ENCODE measurements at places on chromosomes 3 and 15. TPM values are rescaled to one million over a fixed set of nuclear protein-coding genes. Genes with fewer than 3 reads are reported as not detected.

GRCh38 chr3:45055411-45056143 lies 29.5 kb downstream of the CLEC3B start:
- DNase-seq = no peak

DNA sequence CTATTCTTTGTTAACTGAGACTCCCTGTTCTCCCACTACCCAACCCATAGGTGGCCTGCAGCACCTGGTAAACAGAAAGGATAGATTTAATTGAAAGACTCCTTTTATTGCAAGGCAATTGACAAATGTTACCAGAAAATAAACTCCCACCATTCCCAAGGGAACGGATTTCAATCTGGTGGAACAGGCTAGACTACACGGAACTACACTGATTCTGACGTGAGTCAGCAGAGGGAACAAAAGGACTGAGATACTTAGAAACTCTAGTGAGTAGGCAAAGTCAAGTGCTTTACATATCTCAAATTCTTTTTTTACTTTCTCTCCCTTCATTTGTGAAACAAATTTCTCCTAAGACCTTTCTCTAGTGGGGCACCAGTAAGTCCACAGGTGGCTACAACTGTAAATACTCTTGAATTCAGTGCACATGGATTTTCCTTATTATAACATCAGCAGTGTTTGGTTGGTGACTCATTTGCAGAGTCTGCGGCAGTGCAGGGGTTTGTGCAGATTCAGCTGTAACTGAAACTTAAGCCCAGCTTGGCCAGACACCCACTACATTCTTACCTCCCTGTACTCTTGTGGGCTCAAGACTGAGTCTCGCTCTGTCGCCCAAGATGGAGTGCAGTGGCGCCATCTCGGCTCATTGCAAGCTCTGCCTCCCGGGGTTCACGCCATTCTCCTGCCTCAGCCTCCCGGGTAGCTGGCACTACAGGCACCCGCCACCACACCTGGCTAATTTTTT lies 34.3 kb upstream of the PLSCR2 start:
- DNase-seq = peak; percentile 72

DNA sequence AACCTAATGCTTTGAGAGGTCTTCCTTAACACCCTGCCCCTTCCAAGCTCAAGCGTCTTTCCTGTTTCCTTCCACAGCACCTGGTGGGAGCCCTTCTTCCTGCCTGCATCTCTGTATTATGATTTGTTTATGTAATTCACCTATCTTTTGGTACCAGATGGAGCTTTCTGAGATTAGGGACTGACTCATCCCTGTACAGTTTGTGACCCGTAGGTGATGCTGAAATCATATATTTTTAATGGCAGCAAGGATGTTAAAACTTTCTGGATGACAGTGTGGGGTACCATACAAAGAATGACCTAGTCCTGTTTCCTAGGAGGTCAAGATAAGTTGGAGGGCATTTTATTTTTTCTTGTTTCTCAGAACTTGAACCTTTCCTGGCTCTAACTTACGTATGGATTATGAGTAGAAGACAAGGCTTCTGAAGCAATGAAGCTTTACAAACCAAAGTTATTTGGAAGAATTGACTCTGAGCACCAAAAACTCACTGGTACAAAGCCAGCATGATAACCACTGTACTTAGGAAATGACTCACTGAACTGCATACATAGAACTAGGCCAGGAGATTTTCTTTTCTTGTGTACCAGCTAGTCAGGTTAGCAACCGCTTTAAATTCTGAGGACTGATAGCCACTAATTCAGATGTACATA lies 46.6 kb downstream of the HHLA2 start:
- peak; percentile 57 for DNase-seq

The SRP14 gene
- total RNA-seq = 163 TPM

DNA sequence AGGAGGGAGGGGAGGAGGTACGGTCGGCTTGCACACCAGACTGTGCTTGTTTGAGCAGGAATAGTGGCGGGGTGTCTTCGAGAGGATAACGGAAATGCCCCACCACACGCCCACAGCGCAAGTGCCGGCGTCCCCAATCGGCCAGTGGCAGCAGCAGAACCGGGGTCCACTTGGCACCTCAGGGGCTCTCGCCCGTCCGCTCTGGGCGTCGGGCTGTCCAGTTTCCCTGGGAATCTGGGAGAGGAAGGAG lies 53.7 kb downstream of the CCDC54 start:
- DNase-seq = no peak

The UBAP1L gene
- total RNA-seq = 3.8 TPM

The SCN11A gene
- total RNA-seq = 0.13 TPM

The NT5DC2 gene
- 24.4 TPM for total RNA-seq

DNA sequence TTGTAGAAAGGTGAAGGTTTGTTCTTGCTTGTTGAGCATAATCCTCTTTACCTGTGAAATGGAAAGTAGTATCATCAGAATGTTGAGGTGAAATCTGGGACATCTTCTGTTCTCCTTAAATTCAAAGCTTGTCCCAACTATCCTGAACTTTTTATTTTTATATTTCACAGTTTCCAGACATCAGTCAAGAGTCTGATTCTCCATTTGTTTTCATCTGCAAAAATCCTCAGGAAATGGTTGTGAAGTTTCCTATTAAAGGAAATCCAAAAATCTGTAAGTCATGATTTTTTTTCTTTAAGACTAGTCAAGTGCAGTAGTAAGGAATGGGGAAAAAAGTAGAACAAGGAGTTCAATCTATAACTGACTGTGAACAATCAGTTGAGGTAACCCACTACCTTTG lies 15.5 kb upstream of the ZNF609 start:
- no peak for DNase-seq

GRCh38 chr3:99286266-99286845 lies 352.0 kb upstream of the COL8A1 start:
- DNase-seq = peak; percentile 21
